ENCODE measurements at places on chromosomes 16 and 17.

DNA sequence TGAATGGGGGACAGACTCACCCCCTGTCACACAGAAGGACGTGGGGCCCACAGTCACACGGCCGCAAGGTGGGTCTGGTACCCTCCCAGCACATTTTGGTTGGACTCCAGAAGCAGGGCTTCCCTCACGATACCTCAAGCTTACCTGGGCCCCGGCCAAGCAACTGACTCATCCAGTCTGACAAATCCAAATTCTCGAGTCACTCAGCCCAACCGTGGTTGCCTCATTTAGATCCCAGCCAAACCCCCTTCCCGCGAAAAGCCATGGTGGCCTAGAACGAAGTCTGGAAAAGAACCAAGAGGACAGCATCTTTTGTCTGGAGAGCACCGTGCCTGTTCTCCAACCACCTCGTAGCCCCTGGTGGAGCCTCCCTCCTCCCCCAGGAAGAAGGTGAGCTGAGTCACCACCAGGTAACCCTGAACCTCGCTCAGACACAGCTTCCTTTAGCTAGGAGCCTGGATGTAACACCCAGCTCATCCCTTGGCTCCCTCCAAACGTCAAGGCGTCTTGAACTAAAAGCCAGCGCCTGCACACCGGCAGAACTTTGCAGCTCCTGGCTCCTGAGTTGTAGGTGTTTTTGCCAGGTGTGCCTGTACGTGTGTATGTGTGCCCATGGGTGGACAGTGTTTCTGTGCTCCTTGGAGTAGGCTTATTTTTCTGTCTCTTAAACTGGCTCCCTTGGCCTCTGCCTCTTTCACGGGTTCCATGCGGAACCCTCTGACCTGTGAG is 78.9 kb downstream of the CMIP start:
- peaks cover 72% of the 10 kb centered on the region for H3K4me1 ChIP-seq
- DNase-seq: no peak
- peak overlapping the region; percentile 29 for H3K27ac ChIP-seq
- no peaks in the 10 kb centered on the region for H3K27me3 ChIP-seq
- no peaks in the 10 kb centered on the region for H3K36me3 ChIP-seq

- H3K36me3 ChIP-seq: no peaks in the 10 kb centered on the region
- H3K27ac ChIP-seq: no peak overlapping the region
- H3K27me3 ChIP-seq: no peaks in the 10 kb centered on the region
These were observed 22.4 kb downstream of the CES1 start for GRCh38 chr16:55810451-55810961.

- no peak overlapping the region for H3K4me3 ChIP-seq
These were observed 174.1 kb upstream of the MPHOSPH6 start for GRCh38 chr16:82344157-82344556.

DNA sequence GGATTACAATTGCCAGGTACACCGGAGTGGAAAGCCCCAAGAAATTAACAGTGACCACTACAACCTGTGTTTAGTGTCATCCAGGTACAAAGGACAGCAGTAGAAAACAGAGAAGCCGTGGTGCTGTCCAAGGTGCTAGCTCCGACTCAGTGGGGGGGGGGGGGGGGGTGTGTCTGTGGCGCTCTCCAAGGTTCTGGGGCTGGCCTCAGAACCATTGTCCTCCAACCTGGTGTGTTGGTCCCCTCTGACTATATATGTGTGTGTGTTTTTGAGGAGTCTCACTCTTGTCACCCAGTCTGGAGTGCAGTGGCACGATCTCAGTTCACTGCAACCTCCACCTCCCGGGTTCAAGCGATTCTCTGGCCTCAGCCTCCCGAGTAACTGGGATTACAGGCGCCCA is 5.8 kb upstream of the ZNF23 start:
- DNase-seq: no peak
- H3K27ac ChIP-seq: no peak overlapping the region
- H3K4me1 ChIP-seq: peaks cover 4% of the 10 kb centered on the region

GRCh38 chr17:81386646-81387099 is 8.6 kb upstream of the BAHCC1 start:
- H3K36me3 ChIP-seq: no peaks in the 10 kb centered on the region
- peak; percentile 56 for DNase-seq
- peak overlapping the region; percentile 59 for H3K4me3 ChIP-seq
- peak overlapping the region; percentile 93 for H3K27ac ChIP-seq
- H3K4me1 ChIP-seq: peaks cover 55% of the 10 kb centered on the region

- peaks cover 8% of the 10 kb centered on the region for H3K27me3 ChIP-seq
- no peak overlapping the region for H3K4me3 ChIP-seq
- no peaks in the 10 kb centered on the region for H3K4me1 ChIP-seq
These were observed 478.8 kb upstream of the CCL2 start for GRCh38 chr17:33776304-33776703.

DNA sequence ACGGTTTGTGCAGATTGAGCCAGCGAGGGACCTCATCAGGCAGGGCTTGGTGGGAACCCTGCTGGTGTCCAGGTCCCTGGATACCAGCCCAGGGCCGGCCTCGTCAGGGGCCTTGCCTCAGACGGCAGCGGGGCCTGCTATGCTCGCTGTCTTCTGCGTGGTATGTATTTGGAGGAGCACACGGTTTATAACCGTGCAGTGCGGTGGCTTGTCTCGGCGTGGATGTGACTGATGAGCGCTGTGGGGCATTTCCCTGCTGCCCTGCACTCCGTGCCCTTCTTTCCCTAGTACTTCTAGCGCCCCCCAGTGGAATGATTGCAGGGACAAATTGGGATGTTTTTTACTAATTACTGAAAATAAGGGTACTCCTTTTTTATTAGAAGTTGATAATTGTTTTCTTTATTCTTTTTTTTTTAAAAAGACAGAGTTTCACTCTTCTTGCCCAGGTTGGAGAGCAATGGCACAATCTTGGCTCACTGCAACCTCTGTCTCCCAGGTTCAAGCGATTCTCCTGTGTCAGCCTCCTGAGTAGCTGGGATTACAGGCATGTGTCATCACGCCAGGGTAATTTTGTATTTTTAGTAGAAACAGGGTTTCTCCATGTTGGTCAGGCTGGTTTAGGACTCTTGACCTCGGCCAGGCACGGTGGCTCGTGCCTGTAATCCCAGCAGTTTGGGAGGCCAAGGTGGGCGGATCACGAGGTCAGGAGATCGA is 15.3 kb downstream of the TBCD start:
- H3K4me1 ChIP-seq: peaks cover under 1% of the 10 kb centered on the region
- no peak overlapping the region for H3K27ac ChIP-seq
- no peak overlapping the region for H3K4me3 ChIP-seq
- peak; percentile 77 for DNase-seq
- no peaks in the 10 kb centered on the region for H3K27me3 ChIP-seq

- no peaks in the 10 kb centered on the region for H3K4me1 ChIP-seq
- H3K27me3 ChIP-seq: no peaks in the 10 kb centered on the region
- peak overlapping the region; percentile 21 for H3K27ac ChIP-seq
- no peak overlapping the region for H3K4me3 ChIP-seq
- no peaks in the 10 kb centered on the region for H3K36me3 ChIP-seq
These were observed 41.3 kb downstream of the GAS7 start for GRCh38 chr17:10156948-10157607.

DNA sequence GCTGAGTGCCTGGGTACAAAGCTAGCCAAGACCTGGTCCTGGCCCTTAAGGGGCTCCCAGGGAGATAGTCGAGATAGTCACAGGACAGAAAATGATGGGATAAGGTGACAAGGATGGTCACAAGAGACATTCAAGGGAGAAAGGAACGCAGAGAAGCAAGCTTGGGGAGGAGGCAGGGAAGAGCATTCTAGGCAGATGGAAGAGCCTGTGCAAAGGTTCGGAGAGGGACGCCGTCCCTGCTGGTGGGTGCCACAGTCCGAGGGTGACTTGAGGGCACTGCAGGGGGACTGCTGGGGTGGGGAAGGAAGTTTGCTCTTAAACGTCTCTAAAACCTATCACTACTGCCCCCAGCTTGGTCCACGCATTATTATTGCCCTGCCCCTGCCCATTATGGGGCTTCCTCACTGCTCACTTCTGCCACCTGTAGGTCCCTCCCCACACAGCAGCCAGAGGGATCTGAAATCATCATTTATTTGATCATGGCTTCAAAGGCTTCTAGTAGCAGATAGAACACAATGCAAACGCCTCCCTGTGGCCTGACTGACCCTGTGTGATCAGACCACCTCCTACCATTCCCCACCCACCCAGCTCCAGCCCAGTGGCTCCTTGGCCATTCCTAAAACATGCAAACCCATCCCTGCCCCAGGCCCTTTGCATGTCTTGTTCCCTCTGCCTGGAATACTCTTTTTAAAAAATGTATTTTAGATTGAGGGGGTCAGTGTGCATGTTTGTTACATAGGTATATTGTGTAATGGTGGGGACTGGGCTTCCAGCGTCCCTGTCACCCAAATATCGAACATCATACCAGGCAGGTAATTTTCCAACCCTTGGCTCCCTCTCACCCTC is 60.3 kb downstream of the RMI2 start:
- H3K27ac ChIP-seq: no peak overlapping the region
- H3K27me3 ChIP-seq: no peaks in the 10 kb centered on the region
- no peak overlapping the region for H3K4me3 ChIP-seq
- H3K4me1 ChIP-seq: peaks cover 7% of the 10 kb centered on the region

DNA sequence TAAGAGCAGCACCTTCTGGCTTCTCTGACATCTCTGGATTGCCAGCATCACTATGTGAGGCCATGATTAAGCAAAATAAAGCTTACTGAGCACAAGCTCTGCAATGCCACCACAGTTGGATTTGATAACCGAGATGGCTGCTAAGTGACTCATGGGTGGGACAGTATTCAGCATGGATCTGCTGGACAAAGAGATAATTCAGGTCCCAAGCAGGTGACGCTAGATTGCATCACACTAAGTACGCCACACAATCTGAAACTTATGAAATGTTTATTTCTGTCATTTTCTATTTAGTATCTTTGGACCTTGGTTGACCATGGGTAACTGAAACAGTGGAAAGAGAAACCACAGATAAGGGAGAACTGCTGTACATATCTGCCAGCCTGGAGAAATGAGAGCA is 27.4 kb downstream of the CDRT15 start:
- no peaks in the 10 kb centered on the region for H3K27me3 ChIP-seq
- no peak overlapping the region for H3K4me3 ChIP-seq
- H3K4me1 ChIP-seq: peaks cover 19% of the 10 kb centered on the region
- H3K36me3 ChIP-seq: peaks cover 25% of the 10 kb centered on the region
- no peak for DNase-seq
- H3K27ac ChIP-seq: no peak overlapping the region

DNA sequence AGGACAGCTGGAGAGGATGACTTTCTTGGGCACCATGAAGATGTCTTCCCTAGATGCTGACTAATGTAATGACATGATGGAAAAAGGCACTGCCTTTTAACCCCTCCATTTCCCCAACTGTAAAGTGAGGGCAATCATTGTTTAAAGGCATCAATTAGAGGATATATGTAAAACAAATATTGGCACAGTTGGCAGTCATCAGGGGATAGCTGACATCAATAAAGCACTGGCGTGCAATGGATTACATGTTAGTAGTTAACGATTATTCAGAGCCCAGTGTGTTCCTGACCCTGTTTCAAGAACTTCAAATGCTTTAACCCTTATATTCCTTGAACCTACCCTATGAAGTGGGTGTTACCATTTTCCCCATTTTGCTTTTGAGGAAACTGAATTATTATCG is 100.7 kb downstream of the TMEM114 start:
- H3K27ac ChIP-seq: no peak overlapping the region
- DNase-seq: peak; percentile 3
- no peak overlapping the region for H3K4me3 ChIP-seq
- H3K4me1 ChIP-seq: no peaks in the 10 kb centered on the region
- H3K27me3 ChIP-seq: no peaks in the 10 kb centered on the region
- H3K36me3 ChIP-seq: no peaks in the 10 kb centered on the region

DNA sequence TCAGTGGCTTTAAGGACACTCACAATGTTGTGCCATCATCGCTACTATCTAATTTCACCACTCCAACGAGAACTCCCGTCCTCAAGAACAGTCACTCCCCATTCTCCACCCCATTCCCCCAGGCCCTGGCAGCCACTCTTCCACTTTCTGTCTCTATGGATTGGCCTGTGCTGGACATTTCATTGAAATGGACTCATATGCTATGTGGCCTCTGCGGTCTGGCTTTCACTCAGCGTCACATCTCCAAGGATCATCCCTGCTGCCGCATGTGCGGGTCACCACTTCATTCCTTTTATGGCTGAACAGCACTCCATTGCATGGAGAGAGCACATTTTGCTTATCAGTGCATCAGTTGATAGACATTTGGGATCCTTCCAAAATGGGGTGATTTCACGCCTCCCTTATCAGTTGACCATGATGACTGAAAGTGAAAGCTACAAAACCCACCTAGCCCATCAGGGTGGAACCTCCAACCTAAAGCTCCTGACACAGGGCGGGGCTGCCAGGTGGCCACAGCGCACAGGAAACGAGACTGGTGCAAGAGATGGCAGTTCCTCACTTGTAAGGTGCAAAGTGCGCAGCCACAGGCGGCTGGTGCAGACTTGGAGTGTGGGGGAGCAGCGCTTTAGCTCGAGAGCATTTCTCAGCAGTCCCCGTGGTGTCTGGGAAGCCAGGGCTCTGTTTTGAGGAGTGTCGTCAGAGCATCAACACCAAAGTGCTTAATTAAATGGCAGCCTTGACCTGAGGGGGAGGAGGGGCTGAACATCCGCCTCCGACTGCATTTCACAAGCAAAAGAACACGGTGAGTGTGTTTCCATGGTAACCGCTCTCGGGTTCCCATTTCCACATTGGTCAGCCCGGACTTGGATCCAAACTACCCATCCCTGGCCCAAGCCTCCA is 23.8 kb downstream of the COTL1 start:
- H3K27ac ChIP-seq: peak overlapping the region; percentile 81
- DNase-seq: peak; percentile 84

DNA sequence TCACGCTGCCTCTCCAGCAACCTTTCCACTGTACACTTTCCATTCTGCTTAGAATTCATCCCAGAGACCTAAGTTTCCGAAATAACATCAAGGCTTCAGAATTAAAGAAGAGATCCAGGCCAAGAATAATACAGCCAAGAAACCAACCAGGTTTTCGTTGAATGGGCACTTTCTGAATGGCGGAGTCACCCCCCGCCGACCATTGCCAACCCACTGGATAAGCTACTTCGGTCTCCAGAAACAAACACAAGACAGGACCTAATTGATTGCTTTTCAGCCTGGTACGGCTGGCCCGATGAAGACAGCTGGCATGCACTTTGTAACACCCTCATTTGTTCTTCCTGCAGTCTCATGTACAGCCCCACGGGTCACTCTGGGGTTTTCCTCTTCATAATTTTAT is 308.1 kb upstream of the ZFHX3 start:
- H3K27ac ChIP-seq: no peak overlapping the region
- no peak overlapping the region for H3K4me3 ChIP-seq
- H3K4me1 ChIP-seq: no peaks in the 10 kb centered on the region
- H3K36me3 ChIP-seq: no peaks in the 10 kb centered on the region
- peaks cover 4% of the 10 kb centered on the region for H3K27me3 ChIP-seq

- no peaks in the 10 kb centered on the region for H3K36me3 ChIP-seq
- no peaks in the 10 kb centered on the region for H3K27me3 ChIP-seq
- DNase-seq: no peak
- H3K27ac ChIP-seq: no peak overlapping the region
- no peaks in the 10 kb centered on the region for H3K4me1 ChIP-seq
These were observed 258.1 kb upstream of the SALL1 start for GRCh38 chr16:51409001-51409675.

DNA sequence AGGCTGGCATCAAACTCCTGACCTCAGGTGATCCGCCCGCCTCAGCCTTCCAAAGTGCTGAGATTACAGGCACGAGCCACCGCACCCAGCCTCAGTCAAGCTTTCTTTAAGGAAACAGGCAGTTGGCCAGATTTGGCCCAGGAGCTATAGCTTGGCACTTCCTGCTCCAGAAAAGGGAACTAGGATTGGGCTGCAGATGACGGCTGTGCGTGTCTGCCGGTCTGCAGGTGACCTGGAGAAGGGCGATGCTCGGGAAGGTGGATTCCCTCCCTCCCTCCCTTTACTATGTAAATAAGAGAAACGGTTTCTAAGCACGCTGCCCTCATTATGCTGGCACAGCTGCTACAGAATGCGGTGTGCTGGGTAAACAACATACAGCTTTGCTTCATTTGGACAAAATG is 215.9 kb downstream of the RPTOR start:
- peaks cover 25% of the 10 kb centered on the region for H3K4me1 ChIP-seq
- no peaks in the 10 kb centered on the region for H3K27me3 ChIP-seq
- peaks cover 8% of the 10 kb centered on the region for H3K36me3 ChIP-seq
- peak overlapping the region; percentile 32 for H3K27ac ChIP-seq
